ENCODE measurements at places on chromosomes 12 and 14. TPM values are rescaled to one million over a fixed set of nuclear protein-coding genes. Genes with fewer than 3 reads are reported as not detected.

Gene GLIPR1L2
- total RNA-seq, result 2.3 TPM

Gene TMEM30B
- total RNA-seq, result 0.23 TPM

Gene TMEM117
- 21.0 TPM for total RNA-seq

Gene HNF1A
- not detected for total RNA-seq

Gene TCL1A
- total RNA-seq, result not detected

Gene AMHR2
- not detected for total RNA-seq

Measured in diencephalon (tissue), 1 donor.